ENCODE measurements at places on chromosomes 6 and 20.

- DNase-seq, result peak; percentile 55
Measured at GRCh38 chr6:44049163-44049988, 77.9 kb downstream of the MRPL14 start.

- peak; percentile 70 for DNase-seq
Measured at GRCh38 chr6:85498596-85499258, 48.8 kb downstream of the NT5E start.

DNA sequence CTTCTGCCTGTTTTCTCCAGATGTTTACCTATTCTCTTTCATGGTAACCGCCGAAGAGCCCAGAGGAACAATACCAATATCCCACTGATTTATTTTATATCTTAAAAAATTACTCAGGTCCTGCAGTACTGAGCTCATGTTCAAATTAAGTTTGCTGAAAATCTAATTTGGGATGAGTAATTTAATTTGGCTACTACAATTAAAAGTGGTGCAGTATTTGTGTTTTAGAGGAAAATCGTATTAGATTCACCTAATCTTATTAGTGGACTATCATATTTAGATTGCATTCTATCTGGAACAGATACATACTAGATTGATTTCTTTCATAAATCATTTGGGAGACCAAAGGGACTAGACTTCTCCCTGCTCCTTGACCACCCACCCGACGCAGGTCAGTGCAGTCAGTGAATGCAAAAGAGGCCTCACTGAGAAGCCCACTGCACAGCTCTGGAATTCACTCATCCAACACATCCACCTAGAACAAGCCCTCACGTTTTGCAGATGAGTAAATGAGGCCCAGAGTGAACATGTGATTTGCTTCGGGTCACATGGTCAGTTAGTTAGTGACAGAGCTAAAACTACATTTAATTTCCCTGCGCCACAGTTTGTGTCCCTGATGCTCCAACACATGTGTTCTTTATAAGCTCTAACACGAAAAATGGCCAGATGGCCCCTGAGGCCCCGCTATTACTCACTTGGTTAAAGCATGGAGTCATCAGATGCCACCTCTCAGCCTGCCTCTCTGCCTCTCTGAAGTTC lies 101.8 kb downstream of the TRERF1 start:
- DNase-seq, result no peak

DNA sequence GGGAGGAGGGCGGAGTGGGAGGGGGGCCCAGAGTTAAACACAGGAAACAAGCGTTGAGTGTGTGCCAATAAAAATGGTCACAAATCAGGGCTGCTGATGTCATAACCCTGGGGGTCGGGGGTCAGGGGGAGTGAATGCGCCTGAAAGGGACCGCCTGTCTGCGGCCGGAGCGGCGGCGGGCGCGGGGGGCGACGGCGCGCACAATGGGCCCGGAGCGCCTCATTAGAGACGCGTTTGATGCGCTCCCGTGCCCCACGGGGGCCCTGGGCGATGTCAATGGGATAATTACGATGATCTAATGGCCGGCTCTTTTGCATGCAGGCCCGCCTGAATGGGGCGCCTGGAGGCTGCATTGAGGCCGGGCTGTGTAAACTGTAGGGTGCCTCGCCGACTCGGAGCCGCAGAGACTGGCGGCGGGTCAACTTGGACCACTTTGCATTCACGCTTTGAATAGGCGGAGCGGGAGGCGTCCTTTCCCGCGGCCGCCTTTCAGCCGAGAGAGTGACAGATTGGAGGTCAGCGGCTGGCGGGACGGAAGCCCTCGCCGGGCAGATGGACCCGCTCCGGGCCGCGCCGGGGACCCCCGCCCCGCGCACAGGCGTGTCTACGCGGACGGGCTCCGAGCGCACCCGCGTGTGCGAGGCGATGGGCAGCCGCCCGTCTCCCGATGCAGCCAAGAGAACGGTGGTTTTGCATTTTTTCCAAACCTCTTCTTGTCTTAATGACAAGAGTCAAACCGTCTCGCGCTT lies 296.1 kb downstream of the TFAP2C start:
- no peak for DNase-seq

GRCh38 chr20:32709632-32710121 lies 33.6 kb downstream of the COMMD7 start:
- peak; percentile 13 for DNase-seq

GRCh38 chr20:48564982-48565539 lies 262.7 kb downstream of the PREX1 start:
- DNase-seq, result no peak

DNA sequence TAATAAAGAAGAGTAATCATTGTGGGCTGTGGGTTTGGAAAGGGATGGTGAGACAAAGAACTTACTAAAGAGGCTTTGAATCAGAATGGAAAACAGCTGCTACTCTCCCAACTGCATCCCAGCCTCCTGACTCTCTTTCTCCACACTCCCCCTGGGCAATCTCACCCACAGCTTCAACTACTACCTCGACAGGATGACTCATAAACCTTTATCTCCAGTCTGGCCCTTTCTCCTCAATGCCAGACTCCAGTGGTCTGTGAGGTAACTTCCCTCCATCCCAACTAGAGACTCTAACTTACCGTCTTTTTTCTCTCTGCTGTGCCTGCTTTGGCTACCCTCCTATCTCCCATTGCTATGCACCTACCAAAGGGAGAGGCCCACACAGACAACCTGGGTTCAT lies 135.3 kb upstream of the RREB1 start:
- DNase-seq, result peak; percentile 52

GRCh38 chr6:108835218-108835850 lies 12.9 kb upstream of the ARMC2 start:
- peak; percentile 77 for DNase-seq

DNA sequence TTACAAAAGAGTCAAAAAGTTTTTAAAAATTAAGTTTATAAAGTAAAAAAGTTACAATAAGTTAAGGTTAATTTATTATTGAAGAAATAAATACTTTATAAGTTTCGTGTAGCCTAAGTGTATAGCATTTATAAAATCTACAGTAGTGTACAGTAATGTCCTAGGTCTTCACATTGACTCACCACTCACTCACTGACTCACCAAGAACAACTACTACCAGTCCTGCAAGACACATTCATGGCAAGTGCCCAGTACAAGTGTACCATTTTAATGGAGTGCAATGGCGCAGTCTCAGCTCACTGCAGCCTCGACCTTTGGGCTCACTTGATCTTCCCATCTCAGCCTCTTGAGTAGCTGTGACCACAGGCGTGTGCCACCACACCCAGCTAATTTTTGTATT lies 128.2 kb downstream of the GPX5 start:
- DNase-seq, result no peak

DNA sequence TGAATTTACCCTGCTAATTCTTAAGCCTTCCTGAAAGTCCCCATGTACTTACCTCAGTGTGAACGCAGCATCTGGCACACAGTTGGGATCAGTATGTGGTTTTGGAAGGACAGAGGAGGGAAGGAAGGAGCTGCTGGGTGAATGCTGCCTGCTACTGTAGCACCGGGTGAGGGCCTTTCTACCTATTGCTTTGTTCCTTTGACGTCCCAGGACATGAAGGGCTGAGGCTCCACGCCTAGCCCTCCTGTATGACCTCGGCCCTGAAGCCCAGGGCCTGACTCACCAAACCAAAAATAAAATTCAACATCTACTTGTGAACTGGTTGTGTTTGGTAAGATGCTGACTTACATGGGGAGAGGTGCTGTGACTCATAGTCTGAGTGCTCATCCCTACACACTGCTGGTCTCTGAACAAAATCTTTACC lies 51.1 kb downstream of the ARID1B start:
- DNase-seq, result peak; percentile 87

GRCh38 chr20:19433371-19434350 lies 221.2 kb downstream of the SLC24A3 start:
- peak; percentile 58 for DNase-seq

GRCh38 chr6:135230711-135231468 lies 49.8 kb downstream of the MYB start:
- peak; percentile 9 for DNase-seq

- no peak for DNase-seq
Measured at GRCh38 chr20:53793783-53794383, 200.2 kb upstream of the ZNF217 start.

- no peak for DNase-seq
Measured at GRCh38 chr6:163945808-163946207, 531.3 kb downstream of the QKI start.

DNA sequence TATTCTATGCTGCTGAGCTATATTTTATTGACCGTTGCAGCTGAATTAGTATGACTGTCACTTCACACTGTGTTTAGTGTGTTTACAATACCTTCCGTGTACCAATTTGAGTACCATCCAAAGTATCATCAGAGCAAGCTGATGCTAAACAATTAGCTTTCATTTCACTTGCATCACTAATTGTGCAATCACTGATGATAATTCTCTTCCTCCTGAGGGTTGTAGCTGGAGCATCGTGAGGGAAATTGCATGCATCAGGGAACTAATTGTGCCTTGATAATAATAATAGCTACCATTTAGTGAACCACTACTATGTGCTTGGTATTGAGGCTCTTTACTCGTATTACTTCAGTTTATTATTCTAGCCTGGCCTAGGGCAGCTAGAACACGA lies 384.8 kb upstream of the SOX4 start:
- DNase-seq, result no peak

DNA sequence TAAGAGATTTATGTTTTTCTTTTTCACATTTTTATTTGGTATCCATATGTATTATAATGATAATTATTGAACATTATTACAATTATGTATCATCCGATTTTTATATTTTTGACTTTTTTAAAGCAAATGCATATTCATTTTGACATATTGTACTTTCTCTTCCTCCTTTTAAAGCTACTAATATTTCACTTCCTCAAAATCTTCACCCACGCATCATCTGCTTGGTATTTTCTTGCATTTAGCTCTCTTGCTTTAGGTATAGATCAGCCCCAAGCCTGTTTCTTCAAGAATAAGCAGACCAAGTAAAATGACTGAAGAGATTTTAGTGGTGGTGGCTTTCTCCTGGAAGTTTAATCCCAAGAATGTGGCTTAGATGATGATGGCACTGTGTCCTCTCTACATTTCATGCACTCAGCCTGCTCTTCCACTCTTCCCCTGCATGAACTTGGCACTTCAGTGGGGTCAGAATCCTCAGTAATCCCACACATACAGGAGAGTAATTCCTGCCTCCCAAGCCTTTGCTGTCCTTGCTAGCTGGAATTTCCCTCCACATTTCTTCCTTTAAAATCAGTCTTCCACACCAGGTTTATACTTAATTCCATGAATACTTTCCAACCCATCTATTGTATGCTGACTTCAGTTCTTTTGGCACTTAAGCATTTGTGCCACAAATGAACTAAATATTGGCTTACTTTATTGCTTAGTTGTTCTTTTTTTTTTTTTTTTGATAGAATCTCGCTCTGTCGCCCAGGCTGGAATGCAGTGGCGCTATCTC lies 8.2 kb downstream of the NCOA7 start:
- DNase-seq, result no peak

DNA sequence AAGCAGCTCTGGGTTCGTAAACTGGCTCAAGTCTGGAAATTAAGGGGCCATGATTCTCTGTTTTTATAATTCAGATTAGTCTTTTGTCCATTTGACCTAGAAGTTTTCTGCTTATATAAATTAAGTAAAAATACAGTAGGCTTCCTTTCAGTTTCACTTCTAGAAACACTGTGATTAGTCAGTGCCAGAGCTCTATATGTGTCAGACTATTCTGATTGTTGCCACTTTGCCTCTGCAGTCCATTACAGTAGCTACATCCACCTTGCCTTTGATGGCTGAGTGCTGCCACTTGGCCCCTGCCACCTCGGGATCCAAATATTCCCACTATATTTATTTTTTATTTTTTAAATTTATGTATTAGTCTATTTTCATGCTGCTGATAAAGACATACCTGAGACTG lies 7.9 kb downstream of the ZC2HC1B start:
- peak; percentile 10 for DNase-seq

GRCh38 chr20:62219992-62220665 lies at the start of gene HRH3:
HRH3 (minus strand) TSS chr20:62220278; CDS start chr20:62219970, 308 bp downstream.
- no peak for DNase-seq

DNA sequence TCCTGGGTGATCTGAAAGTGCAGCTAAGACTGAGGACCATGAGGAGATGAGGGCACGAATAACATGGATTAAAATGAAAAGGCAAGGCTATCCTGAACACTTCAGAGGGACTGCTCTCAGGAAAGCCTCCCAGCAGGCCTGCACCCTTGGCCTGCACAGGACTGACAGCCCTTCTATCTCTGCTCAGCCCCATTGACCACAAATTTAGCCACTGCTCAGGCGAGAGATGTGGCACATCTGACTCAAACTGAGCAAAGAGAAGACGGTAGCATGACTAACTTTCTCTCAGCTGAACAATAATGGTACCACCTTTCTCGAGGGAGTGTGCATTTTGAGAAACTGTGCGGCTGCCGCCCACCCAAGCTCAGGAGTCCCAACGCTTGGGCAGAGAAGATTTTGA lies 257.5 kb downstream of the ADGB start:
- DNase-seq, result no peak
